CD4-positive, alpha-beta T cell treated with Interleukin-15 for 4 hours (primary cell): ENCODE measurements at places on chromosomes 5 and 9.

GRCh38 chr9:129556491-129557191 lies 64.3 kb downstream of the C9orf50 start:
- no peak for DNase-seq

DNA sequence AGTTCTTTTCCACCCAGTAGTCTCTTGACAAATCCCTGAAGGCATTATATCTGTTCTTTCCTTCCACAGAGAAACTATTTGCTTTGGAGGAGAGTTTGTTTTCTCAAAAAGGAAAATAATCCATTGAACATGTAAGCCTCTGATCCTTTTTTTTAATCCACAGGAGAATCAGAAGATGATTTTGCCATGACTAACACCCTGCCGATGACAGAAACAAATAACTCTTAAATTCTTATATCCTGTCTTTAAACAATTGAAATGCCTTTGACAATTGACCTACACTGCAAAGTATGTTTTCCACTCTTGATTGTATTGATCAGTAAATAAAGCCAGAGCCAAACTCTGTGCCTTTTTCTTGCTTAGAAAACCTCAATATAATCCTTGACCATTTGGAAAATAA lies 666.4 kb upstream of the CTNND2 start:
- no peak for DNase-seq

DNA sequence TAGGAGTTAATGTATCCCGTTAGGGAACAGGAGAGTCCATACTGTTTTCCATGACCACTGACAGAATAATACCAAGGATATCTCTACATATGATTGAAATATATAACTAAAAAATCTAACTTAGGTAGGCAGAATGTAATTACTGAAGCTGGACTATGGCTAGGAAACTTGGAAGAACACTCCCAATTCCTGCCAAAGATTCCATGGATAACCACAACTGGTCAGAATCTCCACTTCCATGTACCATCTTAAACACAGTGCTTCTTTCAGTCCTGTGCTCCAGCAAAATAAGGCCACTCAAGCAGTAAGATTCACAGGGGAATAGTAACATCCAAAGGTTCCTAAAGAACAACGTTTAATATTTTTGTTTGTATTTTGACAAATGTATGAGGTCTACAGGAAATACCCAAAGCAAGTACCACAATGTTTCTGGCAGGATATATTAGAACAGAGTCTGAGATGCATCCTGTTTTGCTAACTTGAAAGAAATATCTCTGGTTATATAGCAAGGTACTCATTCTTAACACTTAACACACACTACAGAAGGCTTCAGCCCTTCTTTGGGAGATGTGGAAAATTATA lies 295.0 kb downstream of the ADAMTS6 start:
- no peak for DNase-seq

- no peak for DNase-seq
Measured at GRCh38 chr9:17824191-17824590, 245.3 kb downstream of the SH3GL2 start.

DNA sequence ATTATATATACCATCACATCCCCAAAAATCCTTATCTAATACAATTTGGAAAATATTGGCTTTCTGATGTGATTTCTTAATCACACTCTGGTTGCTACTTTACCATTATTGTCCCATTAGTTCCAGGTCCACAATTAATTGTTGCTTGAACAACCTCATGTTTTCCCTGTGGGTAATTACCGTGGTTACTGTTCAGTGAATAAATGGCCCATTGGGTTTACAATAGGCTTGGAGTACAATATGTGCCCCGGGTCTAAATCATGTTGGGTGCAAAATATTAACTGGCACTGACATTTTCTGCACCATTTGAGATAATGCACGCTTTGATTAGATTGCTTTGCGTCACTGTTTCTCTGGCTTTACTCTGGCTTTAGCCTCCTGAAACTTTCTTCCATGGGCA lies 163.7 kb downstream of the GABBR2 start:
- no peak for DNase-seq

DNA sequence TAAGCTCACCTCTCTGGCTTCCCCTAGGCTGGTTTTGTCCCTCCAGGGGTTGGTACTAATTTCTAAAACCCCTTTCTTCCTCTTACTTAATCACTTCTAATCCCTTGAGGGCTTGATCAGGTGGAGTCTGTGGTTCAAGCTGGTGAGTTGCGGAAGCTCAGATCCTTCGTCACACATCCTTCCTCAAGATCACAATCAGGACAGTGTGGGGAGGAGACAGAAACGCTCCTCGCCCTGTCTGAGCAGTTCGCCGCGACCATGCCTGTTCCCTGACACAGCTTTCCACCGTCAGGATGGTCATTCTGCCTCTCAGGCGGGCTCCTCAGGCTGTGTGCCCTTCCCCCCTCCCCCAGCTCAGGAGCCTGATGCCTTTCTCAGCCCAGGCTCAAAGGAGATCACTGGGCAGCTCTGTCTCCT lies 24.3 kb downstream of the CPLX2 start:
- peak; percentile 48 for DNase-seq

DNA sequence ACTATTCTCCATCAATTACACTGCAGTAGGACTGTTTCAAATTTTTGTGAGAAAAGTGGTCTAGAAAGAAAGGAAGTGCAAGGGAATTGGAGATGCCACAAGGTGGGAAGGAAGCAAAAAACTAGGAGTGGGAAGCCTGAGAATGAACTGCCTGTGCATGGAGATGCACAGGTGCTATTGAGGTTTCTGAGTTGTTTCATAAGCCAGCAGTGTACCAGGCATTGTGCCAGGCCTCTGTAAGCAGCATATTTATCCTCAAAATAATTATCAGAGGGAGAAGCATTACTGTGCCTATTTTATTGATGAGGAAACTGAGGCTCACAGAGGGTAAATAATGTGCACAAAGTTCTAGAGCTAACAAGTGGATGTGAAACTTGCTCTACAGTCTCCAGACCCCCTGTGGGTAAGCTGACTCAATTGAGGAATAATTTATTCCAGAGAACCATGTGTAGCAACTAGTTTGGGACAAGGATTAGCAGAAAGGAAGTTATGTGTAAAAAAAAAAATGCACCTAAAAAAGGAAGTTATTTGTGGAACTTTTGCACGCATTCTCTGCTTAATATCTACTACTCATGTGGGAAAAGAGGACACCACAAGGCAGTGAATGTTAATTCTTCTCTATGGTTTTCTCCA lies 96.7 kb downstream of the SNCAIP start:
- DNase-seq, result no peak

GRCh38 chr9:124960409-124960752 lies 19.5 kb upstream of the GOLGA1 start:
- no peak for DNase-seq

DNA sequence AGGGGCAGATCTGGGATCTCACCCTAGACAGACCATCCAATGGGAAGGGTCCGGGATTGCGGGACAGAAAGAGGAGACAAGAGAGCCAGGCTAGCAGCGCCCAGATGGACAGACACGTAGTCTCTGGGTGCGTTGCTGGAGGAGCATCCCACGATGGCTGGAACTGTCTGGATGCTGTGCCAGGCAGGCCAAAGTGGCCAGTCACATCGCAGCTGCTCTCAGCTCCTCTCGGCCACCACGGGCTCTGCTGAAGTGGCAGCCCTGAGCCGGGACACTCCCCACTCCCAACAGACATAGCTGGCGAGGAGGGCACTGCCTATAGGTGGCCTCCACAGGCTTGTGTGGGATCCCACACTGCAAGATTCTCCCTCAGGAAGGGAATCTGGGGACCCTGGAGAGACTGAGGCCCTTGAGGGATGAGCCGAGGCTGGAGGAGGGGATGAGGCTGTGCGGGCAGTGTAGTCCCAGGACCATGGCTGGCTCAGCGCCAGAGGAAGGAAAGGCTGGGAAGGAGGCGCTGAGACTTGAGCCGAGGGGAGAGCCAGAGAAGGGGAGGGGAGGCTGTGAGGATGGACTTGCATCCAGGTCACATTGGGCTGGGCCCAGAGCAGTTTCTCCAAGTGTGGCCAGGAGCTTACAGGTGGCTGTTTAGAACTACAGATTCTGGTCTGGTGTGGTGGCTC lies 10.3 kb upstream of the WDR5 start:
- no peak for DNase-seq

- no peak for DNase-seq
Measured at GRCh38 chr9:109735801-109736200, 44.2 kb upstream of the PALM2AKAP2 start.

DNA sequence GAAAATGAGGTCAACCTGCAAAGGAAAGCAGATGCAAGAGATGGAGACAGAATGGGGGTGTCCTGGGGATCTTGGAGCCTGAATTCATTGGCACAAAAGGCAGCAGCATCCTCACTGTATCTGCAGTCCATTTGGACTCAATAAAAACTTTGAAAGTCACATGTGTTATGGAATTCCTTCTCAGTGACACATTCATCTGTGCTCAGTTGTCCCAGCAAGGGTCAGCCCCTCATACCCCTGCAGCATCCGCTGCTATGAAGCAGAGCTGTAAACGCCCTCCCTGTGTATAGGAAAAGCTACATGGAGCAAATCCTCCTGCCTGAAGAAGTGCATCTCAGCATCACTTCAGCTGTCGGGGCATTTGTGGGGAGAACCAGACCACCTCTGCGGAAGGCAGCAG lies 14.5 kb upstream of the RARS1 start:
- DNase-seq, result no peak

- DNase-seq, result no peak
Measured at GRCh38 chr5:178378527-178379484, 146.2 kb upstream of the PHYKPL start.

DNA sequence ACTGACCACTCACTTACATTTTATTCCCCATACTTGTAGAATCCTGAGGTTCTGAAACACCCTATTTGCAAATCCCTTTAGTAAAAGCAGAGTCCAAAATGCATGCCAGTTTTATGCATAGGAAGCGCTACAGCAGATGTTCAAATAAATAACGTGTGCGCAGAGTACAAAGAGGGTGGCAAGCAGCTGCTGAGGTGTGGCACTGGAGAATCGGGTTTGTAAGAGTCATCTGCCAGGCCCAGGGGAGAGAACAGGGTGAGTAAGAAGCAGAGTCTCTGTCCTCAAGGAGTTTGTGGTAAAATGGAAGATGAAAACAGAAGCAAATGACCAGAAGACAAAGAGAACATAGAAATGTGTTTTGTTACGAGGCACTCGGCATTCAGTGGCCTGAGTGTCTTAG lies 288.8 kb downstream of the GLIS3 start:
- no peak for DNase-seq

DNA sequence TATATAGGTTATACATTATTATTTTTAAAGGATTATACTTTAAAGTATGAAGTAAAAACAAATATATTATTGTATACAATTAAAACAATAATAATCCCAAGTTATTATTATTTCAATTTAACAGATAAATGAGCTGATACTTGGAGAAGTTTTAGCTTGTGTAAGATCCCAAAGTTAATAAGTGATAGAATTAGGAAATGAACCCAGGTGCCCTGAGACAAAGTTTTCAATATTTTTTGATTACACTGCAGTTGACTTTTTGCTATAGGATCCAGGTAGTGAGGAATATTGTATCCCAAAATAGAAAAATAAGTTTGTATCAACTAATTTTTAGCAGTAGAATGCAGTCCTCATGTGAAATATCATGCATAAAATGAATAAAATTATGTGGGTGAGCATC lies 543.2 kb upstream of the ZNF608 start:
- DNase-seq, result no peak

DNA sequence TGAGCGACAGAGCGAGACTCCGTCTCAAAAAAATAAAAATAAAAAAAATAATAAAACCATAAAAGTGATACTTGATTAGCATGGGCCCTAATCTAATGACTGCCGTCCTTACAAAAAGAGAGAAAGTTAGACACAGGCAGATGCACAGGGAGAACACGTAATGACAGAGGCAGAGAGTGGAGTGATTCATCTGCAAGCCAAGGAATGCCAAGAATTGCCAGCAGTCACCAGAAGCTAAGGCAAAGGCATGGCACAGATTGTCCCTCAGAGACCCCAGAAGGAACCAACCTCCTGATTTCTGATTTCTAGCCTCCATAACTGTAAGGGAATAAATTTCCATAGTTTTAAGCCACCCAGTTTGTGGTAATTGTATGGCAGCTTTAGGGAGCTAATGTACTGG lies 79.6 kb upstream of the FREM1 start:
- no peak for DNase-seq

- DNase-seq, result no peak
Measured at GRCh38 chr5:23253621-23254198, 253.7 kb upstream of the PRDM9 start.

DNA sequence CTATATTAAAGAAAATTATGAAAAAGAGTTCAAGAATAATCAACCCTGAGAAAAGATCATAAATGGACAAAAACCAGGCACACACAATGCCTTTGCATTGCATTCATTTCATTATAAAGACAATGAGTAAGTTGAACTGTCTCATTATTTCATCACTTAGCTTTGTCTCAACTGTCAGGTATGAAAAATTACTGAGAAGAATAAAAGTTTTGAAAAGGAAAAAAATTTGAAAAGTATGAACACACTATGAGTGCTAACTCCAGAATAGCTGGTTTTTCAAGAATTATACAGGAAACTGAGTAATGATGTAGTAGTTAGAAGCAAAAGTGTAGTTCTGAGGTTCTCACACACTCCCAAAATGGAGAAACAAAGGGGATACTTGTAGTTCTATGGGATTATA lies 16.3 kb upstream of the ANXA1 start:
- no peak for DNase-seq

- DNase-seq, result no peak
Measured at GRCh38 chr5:22596404-22596970, 256.7 kb downstream of the CDH12 start.

DNA sequence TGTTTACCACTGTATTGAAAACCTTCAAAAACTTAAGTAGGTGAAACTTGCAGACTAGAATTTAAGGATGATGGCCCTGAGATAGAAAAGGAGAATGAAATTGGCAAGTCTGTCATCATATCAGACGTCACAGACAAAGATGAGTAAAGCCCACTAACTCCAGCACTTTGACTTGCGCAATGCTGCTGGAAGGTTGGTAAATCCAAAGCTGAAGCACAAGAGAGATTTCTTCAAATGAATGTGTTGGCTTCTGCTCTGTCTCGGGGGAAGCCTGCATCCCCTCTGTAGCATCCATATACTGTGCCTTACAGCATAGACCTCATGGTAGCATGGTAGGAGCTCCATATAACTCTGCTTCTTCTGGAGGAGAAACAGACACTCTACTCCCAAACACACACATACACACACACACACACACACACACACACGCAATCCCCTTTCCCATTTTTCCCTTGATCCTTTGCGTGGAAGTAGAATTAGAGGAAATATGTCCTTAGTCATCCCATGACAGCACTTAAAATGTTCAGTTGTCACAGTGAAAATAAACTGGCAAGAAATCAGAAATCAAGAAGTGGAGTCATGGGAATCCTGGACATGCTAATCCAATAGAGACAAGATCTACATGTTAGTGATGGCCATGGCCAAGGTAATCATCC lies 241.5 kb downstream of the NR3C1 start:
- no peak for DNase-seq

GRCh38 chr5:130773813-130774212 lies 391.2 kb downstream of the HINT1 start:
- no peak for DNase-seq
